Activated T-cell treated with anti-CD3 and anti-CD28 coated beads for 4 hours (primary cell): ENCODE measurements at places on chromosomes 5 and 9.

DNA sequence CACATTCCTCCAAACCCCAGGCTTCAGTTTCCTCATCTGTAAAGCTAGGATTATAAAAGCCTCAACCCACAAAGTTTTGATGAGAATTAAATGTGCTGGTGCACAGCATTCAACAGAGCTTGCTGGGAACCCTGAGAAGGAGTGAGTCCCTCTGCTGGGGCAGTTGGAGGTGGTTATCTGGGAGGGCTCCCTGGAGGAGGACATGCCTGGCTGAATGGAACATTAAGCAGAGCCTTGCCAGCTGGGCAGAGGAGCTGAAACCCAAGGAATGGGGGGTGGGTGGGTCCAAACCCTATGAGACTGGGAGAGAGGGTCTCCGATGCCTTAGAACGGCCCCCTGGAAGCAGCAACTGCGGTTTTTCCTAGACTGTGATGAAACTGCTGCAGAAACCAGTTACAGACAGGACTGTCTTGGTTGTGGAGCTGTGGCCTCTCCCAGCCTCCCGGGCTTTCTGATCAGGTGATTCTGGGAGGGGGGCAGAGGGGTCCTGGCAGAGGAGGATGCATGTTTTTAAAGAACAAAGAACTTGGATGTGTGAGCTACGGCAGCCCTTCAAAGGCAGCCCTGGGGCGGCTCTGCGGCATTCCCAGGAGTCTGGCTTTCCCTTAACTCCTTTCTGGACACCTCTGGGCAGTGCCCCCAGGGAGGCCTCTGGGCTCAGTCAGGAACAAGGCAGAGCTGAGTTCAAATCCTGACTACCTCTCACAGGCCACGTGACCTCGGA lies 20.8 kb downstream of the FIBCD1 start:
- DNase-seq = no peak

GRCh38 chr5:173707392-173707791 lies 90.9 kb upstream of the BOD1 start:
- no peak for DNase-seq

DNA sequence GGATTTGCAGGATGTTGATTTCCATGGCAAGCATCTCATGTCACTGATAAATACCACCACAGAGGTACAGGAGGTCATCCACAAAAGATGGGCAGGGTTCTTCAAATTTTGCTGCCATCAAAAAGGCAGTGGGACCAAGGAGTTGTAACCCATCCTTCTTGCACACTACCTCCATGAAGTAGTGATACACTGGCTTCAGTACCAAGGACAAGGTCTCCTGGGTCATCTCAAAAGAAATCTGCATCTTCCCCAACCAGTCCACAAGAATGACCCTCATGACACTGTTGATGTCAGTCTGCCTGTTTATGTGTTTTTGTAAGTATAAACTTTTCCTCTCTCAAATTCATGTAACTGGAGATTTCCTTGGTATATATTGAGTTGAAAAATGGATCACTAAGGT lies 298.2 kb downstream of the CDH9 start:
- DNase-seq = no peak

- DNase-seq = no peak
These were observed 190.1 kb upstream of the ZNF608 start for GRCh38 chr5:124936626-124936933.

DNA sequence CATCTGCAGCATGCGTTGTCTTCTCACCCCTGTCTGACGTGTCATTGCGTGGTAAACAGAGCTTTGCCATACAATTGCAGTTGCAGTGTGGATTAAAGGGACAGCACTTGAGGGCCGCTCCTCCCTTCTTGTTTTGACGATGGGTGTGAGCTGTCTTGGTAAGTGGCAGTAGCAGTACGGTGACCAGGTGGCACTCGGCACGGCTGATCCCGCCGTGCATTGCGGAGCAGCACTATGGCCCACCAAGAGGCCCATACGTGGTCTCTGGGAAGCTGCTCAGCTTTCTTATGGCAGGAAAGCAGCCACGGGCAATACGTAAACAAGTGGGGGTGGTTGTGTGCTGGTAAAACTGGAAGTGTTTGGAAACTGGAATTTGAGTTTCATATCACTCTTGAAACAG lies 25.1 kb downstream of the EHMT1 start:
- DNase-seq = no peak

DNA sequence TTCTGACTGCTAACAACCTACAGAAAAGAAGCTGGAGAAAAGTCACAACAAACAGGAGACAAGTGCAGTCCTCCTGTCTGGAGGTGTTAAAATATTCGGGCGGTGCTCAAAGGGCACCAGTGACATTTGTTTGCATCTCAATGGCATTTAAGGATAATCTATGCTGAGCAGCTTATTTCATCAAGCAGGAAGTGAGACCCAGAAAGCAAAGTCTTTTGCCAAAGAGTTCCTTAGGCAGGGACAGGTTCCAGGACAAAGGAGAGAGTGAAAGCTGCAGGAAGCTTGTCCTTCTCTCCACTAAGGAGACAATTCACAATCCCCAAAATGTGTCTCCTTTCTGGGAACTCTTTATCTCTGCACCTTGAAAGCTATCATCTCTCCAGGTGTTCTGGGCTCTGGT lies 38.7 kb upstream of the CDK20 start:
- DNase-seq = no peak
